Activated T-cell treated with anti-CD3 and anti-CD28 coated beads, Interleukin-2, amount 50 U/mL, for 72 hours (primary cell): ENCODE measurements at places on chromosomes 7 and 10.

- DNase-seq: no peak
These were observed 44.4 kb downstream of the MCU start for GRCh38 chr10:72736176-72736827.

- DNase-seq: peak; percentile 63
These were observed 37.0 kb upstream of the LRRC17 start for GRCh38 chr7:102875700-102876295.

GRCh38 chr7:14843755-14844154, 58.8 kb downstream of the DGKB start:
- no peak for DNase-seq

- no peak for DNase-seq
These were observed 76.9 kb upstream of the RSBN1L start for GRCh38 chr7:77619314-77619713.

DNA sequence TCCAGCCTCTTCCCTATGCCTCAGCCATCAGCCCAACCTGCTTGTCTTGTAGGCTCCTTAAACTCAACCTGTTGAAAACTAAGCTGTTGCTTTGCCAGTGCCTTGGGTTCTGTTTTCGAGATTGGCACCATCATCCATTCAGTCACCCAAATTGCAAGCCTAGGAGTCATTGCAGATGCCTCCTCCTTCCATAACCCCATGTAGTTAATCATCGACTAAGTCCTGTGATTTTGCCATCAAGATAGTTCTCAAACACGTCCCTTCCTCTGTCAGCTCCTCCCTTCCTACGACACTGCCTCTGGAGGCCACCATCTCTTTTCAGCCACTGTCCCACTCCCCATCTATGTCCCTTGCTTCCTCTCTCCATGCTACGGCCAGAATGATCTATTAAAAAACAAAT, 168.1 kb downstream of the RAB11FIP2 start:
- DNase-seq: no peak

- DNase-seq: no peak
These were observed 103.0 kb downstream of the DNAJB6 start for GRCh38 chr7:157439761-157440160.

- no peak for DNase-seq
These were observed 289.7 kb downstream of the PLXDC2 start for GRCh38 chr10:20105931-20106330.

DNA sequence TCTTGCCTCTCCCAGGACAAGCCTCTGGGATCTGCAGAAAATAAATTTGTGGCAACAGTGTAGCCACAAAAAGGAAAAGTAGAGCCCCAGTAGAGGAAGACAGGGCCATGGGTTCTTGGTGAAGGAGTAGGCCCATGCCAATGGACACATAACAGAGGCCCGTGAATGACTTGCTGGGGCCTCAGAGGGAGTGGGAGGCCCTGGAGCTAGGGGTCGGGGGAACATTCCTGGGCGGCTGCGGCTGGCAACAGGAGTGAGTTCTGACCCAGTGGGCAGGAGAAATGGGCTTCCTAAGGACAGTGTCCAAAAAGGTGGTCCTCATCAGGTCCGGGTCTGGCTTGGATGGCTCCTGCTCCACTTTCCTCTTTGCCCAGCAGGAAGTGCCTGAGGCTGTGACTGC, 260.0 kb downstream of the CCSER2 start:
- no peak for DNase-seq

GRCh38 chr10:33841678-33842077, 507.2 kb upstream of the NRP1 start:
- no peak for DNase-seq

- DNase-seq: peak; percentile 18
These were observed 1.8 kb downstream of the KIAA1549 start for GRCh38 chr7:138979226-138979979.

DNA sequence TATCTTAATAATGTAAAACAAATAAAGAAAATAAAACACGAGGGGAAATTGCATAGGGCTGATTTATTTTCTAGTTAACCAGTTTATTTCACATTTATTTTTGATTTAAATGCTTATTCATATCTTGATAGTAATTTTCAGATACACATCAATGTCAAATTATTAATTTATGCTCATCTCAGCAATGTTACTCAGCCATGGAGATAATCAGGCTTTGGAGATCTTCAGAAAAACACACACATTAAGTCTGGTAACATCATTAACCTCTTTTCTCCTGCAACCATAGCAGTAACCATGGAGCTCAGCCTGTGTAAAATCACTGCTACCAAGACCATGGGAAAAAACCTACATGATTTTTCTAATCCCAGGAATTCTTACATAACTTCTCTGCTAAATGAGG, 31.9 kb upstream of the TBX20 start:
- no peak for DNase-seq

DNA sequence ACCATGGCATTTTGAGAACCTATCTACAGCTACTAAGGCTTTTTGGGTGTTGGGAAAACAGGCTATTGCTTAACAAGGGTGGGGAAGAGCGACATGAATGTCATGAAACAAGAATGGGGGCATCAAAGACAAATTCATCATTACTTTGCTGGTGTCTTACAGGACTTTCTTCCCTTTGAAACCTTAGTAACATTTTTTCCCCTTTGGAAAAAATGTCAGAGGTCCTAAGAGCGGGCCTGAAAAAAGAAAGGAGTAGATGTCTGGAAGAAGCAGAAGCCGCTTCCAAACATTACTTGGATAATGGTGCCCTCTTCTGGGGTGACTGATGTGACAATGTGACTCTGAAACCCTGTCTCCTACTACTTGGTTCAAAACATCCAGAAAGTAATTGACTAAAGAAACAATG, 3.8 kb upstream of the DDX50 start:
- peak; percentile 40 for DNase-seq

DNA sequence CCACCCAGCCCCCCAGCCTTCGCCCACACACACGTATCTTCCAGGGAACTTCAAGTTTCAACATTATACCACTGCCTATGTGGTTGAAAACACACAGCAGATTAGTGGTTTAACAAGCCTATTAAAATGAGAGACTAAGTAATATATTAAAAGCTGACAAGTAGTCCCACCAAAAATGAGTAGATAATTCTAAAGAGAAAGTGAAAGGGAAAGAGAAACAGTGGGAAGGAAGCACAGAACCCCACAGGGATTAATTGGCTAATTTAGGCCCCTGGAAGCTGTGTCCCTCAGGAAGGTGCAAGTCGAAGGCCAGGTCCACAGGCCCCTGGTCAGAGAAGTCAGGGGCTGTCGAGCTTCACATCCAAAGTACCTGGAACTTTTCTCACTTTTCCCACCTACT, 210.5 kb upstream of the YAE1 start:
- no peak for DNase-seq

GRCh38 chr7:151392426-151392825, 17.4 kb downstream of the WDR86 start:
- DNase-seq: no peak

GRCh38 chr7:71208881-71209280, 76.9 kb downstream of the GALNT17 start:
- no peak for DNase-seq

- no peak for DNase-seq
These were observed 90.4 kb downstream of the TAF3 start for GRCh38 chr10:7908541-7909210.

DNA sequence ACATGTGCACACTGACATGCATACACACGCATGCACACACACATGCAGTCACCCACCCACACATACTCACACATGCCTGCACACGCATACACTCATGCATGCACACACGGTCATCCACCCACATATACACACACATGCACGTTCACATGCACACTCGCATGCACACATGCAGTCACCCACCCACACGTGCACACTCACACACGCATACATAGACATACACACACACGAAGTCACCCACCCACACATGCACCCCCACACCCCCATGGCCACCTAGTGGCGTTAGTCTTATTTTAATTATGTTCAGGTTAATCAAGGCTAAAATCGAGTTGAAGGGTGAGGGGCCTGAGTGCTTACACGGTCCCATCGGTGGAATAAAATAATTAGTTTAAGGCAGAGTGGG, 96.8 kb downstream of the DNAJB6 start:
- no peak for DNase-seq

- no peak for DNase-seq
These were observed 68.1 kb downstream of the CPEB3 start for GRCh38 chr10:92222603-92223262.

- no peak for DNase-seq
These were observed 13.6 kb downstream of the SVIL start for GRCh38 chr10:29621161-29621560.
